ENCODE measurements at places on chromosomes 6 and 20.

GRCh38 chr6:160273196-160273595, 14.6 kb upstream of the SLC22A2 start:
- no peak for DNase-seq

DNA sequence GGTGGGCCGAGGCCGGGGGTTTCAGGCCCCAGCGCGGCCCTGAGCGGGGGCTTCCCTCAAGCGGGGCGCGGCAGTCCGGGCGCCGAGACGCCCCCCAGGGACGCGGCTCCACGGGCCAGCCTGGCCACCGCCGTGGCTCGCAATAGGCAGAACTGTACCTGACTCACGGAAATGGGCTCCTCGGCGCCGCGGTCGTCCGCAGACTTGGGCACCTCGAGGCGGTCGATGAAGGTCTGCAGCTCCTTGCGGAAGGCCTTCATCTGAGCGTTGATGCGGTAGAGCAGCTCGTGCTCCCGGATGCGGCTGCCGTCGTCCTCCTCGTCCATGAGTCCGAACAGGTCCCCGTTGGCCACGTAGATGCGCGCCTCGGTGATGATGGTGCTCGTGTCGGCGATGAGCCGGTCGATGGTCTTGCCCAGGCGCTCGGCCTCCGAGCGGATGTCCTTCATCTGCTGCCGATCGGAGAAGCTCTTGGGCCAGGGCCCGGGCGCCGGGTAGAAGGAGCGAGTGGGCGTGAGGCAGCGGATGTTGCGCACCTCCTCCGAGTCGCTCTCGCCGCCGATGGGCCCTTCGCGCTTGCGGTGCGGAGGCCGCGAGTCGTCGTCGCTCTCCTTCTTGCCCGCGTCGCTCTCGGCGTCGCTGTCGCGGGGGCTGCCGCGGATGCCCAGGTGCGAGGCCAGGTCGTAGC, 16.1 kb upstream of the KIAA0408 start:
- no peak for DNase-seq

GRCh38 chr6:170087941-170088581, 202.8 kb downstream of the DLL1 start:
- DNase-seq = no peak

- DNase-seq = no peak
Observed at GRCh38 chr6:6785163-6785521, 196.6 kb downstream of the LY86 start.

DNA sequence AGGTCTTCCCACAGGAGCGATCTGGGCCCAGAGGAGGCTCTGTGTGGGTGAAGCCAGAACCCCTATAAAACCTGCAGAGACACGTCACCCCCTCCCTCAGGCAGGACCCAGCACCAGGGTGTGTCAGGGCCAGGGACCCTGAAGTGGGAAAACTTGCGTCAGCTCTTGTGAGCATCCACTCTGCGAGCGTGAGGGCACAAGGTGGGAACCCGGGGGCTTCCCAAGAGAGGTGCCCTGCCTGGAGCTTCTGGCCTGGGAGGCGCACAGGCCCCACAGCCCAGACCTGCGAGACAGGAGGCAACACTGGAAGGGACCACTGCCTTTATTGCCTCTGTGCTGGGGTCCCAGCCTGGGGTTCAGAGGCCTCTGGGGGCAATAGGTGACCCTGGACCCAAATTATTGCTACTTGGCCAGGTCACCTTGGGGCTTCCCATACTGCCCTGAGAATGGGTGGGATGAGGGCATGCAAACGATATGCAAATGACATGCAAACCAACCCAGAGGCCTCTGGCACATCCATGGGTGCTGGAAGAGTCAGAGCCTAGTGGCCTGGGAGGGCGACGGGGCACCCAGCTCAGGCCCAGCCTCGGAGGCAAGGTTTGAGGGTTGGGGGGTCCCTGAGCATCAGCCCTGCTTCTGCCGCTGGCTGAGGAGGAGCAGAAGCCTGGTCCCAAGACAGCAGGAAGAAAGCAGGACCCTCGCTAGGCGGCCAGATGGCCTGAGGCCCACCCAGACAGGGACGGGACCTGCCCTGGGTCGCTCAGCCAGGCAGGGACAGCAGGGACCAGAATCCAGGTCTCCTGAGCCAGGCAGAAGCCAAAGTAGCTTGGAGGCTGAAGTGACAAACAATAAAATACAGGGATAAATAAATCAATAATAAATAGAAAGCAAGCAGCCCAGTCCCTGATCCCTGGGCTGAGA, 5.1 kb upstream of the C20orf144 start:
- no peak for DNase-seq

- no peak for DNase-seq
Observed at GRCh38 chr6:2450546-2450945, 205.1 kb upstream of the GMDS start.

DNA sequence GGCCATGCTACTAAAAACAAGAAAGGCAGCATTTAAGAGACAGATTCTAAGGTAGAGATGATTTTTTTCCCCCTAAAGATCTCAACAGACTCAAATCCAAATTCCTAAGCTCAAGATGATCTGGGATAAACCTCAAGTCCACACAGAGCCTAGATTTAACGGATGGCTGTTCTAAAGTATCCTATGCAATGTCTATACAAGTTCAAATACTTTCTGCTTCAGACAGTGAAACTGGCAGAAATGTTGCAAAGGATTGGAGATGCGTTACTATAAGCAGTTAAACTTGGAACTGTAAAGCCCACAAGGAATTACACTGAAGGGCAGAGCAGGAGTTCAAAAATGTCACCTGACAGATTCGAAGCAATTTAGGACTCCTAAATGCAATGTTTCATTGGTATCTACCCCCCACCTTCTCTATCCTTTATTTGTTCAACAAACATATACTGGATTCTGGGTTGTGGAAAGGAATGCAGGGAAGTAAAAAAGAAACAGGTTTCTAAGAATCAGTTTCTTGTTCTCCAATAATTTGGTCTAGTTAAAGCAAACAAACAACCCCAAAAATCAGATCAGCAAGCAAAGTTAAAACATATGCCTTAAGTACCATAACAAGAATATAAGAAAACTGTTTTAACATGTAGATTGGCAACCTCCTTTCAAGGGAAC, 1.6 kb downstream of the DNAAF9 start:
- DNase-seq = no peak

- no peak for DNase-seq
Observed at GRCh38 chr6:90256698-90257485, 39.8 kb downstream of the BACH2 start.

GRCh38 chr20:7180256-7181045, 413.0 kb downstream of the BMP2 start:
- no peak for DNase-seq

GRCh38 chr6:37646986-37647764, 50.5 kb downstream of the MDGA1 start:
- no peak for DNase-seq

DNA sequence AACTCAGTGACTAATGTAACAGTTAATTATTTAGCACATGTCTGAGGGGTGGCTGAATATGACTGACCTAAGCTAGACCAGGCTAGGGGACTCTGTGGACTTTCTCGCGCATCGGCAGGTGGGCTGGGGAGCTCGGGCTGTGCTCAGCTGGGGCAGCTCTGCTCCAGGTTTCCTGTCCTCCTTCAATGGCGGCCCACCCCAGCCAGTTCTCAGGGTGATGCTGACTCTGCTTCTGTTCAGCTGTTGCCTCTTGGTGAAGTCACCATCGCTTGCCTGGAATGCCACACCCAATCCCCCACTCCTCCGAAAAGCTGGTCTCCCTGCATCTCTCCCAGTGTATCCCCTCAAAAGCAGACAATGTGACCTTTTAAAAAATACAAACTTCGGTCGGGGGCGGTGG, 20.0 kb downstream of the PPP1R3G start:
- no peak for DNase-seq

DNA sequence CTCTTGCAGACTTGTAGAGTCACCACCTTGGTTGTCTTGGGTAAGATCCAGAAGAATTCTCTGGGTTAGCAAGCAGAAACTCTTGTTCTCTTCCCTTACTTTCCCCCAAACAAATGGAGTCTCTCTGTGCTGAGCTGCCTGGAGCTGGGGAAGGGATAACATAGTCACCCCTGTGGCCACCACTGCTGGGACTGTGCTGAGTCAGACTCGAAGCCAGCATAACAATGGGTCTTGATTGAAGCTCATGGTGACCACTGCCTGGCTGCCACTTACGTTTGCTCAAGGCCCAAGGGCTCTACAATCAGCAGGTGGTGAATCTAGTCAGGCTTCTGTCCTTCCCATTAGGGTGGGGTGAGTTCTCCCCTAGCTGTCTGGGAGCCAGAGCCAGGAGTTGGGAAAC, 15.4 kb upstream of the ERVFRD-1 start:
- no peak for DNase-seq

DNA sequence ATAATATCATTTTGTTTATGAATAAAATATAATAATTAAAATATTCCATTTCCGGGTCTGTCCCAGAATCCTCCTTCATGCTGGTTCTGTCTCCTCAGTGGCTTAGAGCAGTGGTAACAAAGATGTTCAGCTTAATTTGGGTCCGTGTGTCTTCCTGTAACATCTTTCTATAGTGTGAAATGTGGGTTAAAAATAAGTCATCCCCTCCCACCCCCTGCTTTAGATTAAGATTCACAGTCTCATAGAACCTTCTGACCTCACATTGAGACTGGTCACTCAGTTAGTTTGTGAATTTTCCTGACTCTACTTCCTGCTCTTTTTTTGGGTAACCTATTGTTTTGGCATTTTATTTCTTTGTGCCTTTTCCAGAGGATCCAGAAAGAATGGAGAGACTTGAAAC, 55.2 kb downstream of the SLX4IP start:
- no peak for DNase-seq

DNA sequence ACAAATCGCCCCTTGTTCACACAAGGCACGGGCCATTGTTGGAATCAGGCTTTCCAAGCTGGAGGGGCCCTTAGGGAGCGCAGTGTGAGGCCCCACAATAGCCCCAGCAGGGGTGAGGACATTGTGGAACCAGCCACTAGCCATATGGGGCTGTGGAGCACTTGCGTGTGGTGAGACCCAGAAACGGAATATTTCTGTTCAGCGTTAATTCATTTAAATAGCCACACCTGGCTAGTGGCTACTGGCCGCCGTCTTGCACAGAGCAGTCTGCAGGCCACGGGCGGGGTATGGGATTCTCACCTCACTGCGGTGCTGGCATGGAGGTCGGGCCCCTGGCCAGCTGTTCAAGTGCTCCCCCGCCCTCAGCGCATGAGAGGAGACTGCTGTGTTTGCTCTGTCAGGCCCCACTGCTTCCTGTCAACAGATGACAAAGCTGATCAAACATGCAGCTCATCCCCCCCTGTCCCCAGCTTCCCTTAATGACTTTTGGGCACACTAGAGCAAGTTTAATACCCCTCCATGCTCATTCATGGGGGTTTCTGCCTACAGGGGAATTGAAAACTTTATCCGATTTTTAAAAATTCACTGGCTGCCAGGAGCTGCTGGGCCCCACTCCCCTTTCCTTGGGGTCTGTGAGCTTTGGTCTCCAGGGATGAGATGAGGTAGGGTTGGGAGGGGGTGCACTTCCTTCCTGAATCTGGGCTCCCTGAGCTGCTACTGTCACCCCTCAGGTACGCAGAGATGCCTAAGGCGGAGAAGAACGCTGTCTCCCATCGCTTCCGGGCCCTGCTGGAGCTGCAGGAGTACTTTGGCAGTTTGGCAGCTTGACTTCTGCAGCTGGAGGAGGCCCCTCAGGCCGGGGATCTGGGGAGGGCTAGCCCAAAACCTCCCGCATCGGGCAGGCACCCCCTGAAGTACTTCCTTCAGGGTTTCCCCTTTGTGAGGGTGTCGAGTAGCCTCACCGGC, 13.6 kb downstream of the ITPA start:
- DNase-seq = no peak

GRCh38 chr6:101281266-101281665, 112.2 kb upstream of the GRIK2 start:
- no peak for DNase-seq

GRCh38 chr6:16421462-16421960, 183.1 kb downstream of the GMPR start:
- no peak for DNase-seq

- no peak for DNase-seq
Observed at GRCh38 chr20:56956534-56956933, 309.9 kb downstream of the BMP7 start.

GRCh38 chr6:43119482-43119881, 43.4 kb downstream of the PTK7 start:
- no peak for DNase-seq

All from hippocampal formation (tissue), 2 donors.